Nasal cavity respiratory epithelium epithelial cell of viscerocranial mucosa (primary cell): ENCODE measurements at places on chromosomes 3 and 15. TPM values are rescaled to one million over a fixed set of nuclear protein-coding genes. Genes with fewer than 3 reads are reported as not detected.

The POLQ gene
- 0.50 and 1.0 TPM in 2 replicates for total RNA-seq

The SPINK8 gene
- total RNA-seq: not detected in 2 replicates

The LHFPL4 gene
- total RNA-seq: under 0.01 TPM in 1 of 2 replicates, not detected in the other

The SPINT1 gene
- total RNA-seq: 196 and 485 TPM in 2 replicates

The PDZRN3 gene
- 0.21 and 0.34 TPM in 2 replicates for total RNA-seq

The CYP1A1 gene
- total RNA-seq: 1.6 and 3.1 TPM in 2 replicates

The STRC gene
- total RNA-seq: 0.34 and 0.71 TPM in 2 replicates

The TMEM266 gene
- 0.34 and 2.2 TPM in 2 replicates for total RNA-seq

The ISG20 gene
- 4.6 and 4.8 TPM in 2 replicates for total RNA-seq

The ARL6 gene
- 3.4 and 8.0 TPM in 2 replicates for total RNA-seq

The CILP gene
- under 0.01 and 0.07 TPM in 2 replicates for total RNA-seq

The GABRR3 gene
- total RNA-seq: not detected in 2 replicates

The CASR gene
- total RNA-seq: not detected in 2 replicates

The FEZF2 gene
- total RNA-seq: not detected in 2 replicates

The THAP10 gene
- 2.4 and 3.3 TPM in 2 replicates for total RNA-seq

The TRAK1 gene
- total RNA-seq: 42.0 and 91.3 TPM in 2 replicates

The SNRK gene
- total RNA-seq: 34.6 and 47.8 TPM in 2 replicates

The FHIT gene
- total RNA-seq: 3.8 and 11.9 TPM in 2 replicates

The MAP1A gene
- under 0.01 and 1.9 TPM in 2 replicates for total RNA-seq

The LIPH gene
- 2.4 and 4.7 TPM in 2 replicates for total RNA-seq

The STOML1 gene
- total RNA-seq: 7.5 and 12.0 TPM in 2 replicates

The MUC20 gene
- total RNA-seq: 1.7 and 8.5 TPM in 2 replicates

The PLD1 gene
- total RNA-seq: 13.3 and 32.7 TPM in 2 replicates

The LARP6 gene
- total RNA-seq: 30.5 and 42.7 TPM in 2 replicates

The CFAP20DC gene
- total RNA-seq: 9.4 and 10.9 TPM in 2 replicates

The ST3GAL6 gene
- 1.4 and 4.3 TPM in 2 replicates for total RNA-seq

The SAXO2 gene
- 0.68 and 3.1 TPM in 2 replicates for total RNA-seq

The JAGN1 gene
- total RNA-seq: 22.2 and 23.7 TPM in 2 replicates
